COLO829 (cell line): ENCODE measurements at places on chromosomes 4 and X.

DNA sequence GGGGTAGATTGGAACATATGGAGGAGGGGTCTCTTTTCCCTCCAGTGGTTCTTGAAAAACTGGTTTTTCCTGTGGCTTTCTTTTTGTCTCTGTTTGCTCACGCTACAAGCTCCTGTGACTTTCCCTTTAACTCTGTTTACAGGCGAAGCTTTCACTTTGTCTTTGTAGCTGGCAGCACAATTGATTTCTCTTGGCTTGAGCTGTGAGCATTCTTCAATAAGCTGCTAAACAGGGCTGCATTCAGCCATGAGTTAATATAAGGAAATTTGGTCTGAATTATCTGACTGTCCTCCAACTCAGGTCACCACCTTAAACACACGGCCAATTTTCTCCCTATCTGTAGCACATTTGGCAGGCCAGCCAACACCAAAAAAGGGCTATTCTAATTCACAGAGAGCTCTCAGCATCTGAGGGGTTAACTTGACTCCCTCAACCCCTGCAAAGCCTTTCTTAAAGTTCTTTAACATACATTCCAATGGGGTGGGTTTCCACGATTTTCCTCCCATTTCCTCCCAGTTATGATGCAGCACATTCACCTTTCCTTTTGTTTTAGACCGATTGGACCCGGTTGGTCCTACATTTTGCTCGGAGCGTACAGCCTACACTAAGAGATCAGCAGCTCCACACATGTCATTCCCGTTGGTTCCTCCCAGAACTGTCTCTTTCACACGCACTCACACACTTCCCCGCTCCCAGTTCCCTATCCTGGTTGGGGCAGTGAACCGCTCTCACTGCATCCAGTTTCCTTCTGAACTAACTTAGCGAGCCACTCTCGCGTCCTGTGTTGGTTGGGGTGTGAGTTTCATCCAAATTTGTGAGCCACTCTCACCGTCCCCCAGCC lies 45.4 kb downstream of the UGT2A3 start:
- DNase-seq: no peak

DNA sequence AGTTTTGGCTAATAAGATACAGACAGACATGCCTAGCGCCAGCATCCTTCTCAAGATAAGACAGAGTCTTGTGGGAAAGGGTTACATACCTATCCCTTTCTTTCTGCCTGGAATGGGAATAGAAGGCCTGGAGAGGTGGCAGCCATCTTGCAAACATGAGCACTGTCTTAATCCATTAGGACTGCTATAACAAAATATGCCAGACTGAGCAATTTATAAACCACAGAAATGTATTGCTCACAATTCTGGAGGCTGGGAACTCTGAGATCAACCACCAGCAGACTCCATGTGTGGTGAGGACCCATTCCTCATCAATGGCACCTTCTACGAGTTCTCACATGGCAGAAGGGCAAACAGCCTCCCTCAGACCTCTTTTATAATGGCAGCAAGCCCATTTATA lies 26.5 kb upstream of the NEIL3 start:
- DNase-seq: no peak

- no peak for DNase-seq
Measured at GRCh38 chrX:39749135-39749534, 348.6 kb downstream of the BCOR start.

DNA sequence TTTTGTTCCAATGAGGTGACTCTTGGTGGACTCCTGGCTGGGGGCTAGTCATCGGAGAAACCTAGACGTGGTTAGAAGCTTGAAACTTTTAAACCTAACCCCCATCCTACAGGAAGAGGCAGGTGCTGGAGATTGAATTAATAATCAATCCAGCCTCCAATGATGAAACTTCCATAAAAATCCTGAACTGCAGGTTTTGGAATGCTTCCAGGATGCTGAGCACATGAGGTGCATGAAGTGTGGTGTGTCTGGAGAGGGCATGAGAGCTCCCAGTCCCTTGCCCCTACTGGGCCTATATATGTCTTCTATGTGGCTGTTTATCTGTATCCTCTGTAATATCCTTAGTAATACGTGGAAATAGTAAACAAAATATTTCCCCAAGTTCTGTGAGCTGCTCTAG lies 90.7 kb upstream of the PDHA2 start:
- DNase-seq: no peak

DNA sequence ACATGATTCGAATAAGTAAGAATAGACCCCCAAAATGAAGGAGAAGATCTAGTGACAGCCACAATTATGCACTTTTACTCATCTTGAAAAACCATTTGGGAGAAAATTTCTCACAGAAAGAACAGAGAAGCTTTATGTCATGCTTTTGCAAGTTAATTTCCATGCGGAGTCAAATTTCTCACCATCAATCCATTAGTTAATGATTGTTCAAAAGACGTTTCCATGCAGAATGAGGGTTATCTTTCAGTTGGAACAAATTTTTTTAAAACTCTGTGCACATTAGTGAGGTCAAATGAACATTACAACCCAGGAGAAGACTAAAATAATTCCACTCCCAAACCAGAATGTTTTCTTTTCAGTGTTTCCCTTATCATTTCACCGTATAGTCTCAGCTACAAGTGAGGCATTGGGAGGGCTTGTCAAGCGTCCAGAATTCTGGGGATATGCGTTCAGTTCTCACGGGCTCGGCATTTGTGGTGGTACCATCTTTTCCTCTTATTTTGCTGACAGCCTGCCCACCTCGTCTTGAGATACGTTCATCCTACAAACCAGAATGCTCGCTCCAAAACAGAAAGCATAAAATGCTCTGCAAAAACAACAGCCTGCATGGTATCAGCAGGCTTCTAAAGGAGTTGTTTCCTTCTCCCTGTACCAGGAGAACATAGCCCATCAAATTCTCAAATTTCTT lies 130.8 kb upstream of the TBL1X start:
- DNase-seq: no peak

GRCh38 chr4:55604996-55605395 lies 13.0 kb upstream of the PDCL2 start:
- no peak for DNase-seq
